CD14-positive monocyte (primary cell): ENCODE measurements at places on chromosomes 6 and 20. TPM values are rescaled to one million over a fixed set of nuclear protein-coding genes. Genes with fewer than 3 reads are reported as not detected.

DNA sequence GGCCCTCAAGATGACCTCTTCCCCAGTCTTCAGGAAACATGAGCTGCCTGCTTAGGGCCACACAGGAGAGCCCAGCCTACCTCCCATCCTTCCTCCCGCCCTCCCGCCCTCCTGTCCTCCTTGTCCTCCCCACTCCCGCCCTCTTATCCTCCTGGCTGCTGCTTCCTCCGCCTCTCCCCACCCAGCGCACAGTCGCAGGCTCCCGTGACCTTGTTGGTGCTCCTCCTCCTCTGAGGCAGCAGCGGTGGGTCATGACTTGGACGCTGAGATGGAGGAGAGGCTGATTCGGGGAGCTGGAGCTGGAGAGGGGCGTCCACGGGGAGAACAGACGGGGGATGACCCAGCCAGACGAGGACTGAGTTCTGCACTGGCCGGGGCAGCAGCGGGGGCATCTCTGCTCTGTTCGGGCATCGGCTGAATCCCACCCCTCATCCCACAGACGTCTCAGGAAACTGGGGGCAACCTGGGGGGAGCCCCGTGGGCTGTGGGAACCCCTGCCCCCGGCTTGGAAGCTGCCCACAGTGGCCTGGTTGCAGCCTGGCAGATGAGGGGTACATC lies 32.4 kb downstream of the CHRNA4 start:
- DNase-seq: no peak

- DNase-seq: no peak
Measured at GRCh38 chr6:69801225-69801624, 4.4 kb upstream of the LMBRD1 start.

DNA sequence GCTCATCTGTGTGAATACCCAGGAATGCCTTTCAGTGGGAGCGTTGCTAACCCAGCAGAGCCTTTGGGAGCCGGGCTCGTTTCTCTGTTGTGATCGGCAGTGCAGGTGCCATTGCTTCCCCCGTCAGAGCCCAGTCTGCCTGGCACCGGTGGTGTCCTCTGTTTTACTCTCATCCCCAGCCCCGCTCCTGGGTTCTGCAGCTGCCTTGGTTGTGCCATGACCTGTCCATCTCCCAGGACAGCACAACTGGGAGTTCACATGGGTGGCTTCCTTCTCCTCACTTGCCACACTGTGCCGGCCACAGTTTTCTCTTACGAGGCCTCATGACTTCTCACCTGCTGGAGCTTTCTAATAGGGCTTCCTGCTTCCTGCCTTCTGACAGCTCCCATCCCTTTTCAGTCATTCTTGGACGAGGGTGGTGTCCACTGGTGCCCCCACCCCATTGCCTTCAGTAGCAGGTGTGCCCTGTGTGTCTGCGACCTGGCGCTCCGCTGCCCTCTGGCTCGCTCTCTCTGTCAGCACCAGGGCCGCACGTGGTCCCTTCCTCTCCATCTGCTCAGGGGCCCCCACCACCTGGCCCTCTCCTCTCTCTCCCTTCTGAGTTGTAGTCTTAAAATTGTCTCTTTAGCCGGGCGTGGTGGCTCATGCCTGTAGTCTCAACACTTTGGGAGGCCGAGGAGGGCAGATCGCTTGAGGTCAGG lies 110.9 kb downstream of the RPP40 start:
- no peak for DNase-seq

DNA sequence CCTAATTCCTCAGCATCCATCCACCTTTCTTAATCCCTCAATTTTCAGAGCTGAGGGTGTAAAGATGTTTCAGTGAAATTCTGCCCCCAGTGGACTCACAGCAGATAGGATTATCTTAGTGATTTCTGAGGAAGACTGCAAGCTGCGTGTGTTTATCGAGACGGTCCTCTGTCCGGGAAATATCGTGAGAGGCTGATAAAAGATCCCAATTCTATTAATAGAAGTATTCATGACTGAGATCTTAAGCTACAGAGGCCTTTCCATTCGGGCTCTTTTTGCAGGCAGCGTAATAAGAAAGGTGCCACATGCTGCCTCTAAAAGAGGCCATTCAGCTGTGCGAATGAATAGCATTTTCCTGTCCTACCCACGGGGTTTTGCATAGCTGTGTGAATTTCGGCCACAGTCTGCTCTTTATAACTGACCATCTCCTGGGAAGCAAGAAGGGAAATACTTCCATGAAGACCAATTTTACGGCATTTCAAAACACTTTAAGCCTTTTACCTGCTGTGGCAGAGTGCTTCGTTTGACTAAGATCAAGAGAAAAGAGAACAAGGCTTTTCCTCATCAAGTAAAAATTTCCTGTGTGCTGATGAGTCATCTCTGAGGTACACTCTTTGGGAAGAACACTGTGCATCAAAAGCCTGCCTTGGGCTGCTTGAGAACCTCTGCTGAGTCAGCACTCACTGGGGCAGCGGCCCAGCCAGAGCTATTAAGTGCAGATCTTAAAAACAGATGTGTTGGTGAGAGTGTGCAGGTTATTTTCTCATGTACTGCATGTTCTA lies 208.8 kb downstream of the ARHGAP18 start:
- DNase-seq: peak; percentile 64

DNA sequence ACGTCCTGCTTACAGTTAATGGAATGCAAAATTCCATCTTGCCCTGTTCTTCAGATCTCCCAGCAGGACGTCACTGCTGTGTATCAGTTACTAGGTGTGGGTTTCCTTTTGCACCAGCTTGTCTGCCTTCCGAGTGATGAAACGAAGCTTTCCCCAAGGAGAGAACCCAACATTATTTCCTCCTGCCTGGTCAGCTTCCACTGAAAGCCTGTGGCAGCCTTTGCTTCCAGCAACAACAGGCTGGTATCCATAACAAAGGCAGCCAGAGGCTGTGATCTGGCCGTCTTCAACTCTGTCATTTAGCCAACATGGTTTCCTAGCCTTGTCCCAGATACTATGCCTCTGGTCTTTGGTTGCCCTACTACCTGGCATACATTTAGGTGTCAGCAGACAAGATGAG lies 78.9 kb upstream of the HEY2 start:
- no peak for DNase-seq

DNA sequence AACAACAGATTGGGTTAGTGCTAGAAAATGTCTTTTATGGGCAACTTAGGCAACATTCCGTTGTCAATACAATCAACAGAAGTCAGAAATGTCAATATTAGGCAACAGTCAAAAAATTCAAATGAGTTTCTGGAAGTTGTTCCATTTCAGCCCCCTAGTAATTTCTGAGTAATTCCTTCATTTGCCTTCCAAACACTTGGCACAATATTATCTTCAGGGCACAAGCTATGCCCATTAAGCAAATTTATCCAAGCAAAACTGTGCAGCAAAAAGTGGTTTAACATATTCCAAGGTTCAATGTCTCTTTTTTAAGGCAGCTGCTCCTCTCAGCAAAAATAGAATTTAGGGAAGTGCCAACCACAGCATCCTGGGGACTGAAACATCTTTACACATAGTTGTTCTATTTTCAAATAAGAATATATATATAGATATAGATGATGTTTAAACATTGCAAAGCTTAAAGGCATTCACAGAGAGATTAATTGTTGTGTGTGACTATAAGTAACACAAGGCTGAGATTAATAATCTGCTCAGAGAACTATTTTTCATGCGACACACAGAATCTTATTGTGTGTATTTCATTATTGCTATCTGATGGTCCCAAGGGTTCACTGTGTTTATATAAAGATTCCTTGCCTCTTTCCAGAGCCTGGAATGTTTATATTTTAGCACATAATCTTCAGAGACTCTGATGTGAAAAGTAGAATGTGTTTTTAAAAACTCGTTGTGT lies 75.2 kb upstream of the ADTRP start:
- peak; percentile 20 for DNase-seq

DNA sequence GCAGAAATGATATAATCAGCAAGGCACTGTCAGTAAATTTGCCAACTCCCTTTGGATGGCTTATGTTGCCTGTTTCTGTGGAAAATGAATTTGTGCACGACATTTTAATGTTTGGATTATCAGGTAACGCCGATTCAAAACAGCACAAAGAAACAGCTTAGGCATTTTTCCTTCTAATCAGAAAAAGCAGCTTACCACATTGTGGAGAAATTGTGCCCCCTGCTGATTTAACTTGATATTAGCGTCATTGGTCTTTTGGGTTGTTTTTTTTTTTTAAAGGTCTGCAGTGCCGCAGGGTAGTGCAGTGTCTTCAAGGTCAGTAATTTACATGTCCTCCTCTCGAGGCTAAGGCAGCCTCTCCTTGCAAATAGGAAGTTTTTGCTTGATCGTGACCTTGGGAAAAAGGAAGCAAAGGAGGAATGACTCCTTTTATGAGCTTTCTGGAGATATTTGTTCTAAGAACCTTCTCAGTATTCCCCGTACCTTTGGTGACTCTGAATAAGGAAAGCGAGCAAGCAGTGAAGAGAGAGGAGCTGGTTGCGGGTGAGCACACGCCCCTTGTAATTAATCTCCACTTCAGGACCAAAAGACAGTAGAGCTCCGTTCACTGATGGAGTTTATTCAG lies 79.1 kb downstream of the ELOVL4 start:
- DNase-seq: peak; percentile 35

GRCh38 chr6:169589699-169590257 lies 112.1 kb downstream of the WDR27 start:
- no peak for DNase-seq

DNA sequence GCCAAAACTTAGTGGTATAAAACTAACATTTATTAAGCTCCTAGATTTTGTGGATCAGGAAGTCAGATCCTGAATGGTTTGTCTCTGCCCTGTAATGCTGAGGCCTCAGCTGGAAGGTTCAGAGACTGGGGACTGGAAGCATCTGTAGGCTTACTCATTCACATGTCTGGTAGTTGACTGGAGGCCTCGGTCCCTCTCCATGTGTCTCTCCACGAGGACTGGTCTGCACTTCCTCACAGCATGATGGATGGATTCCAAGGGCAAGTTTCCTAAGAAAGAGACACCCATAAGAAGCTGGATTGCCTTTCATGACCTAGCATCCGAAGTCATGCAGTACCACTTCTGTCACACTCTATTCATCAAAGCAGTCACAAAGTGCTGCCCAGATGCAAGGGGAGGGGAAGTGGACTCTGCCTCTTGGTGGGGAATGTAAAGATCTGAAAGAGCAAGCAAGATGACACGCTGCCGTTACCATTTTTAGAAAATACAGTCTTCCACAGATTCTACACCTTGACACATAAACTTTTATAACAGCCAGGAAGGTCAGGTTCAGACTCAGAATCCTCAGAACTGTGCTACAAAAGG lies 17.2 kb upstream of the MDGA1 start:
- no peak for DNase-seq

The TREM1 gene
- polyA plus RNA-seq: 303 TPM

DNA sequence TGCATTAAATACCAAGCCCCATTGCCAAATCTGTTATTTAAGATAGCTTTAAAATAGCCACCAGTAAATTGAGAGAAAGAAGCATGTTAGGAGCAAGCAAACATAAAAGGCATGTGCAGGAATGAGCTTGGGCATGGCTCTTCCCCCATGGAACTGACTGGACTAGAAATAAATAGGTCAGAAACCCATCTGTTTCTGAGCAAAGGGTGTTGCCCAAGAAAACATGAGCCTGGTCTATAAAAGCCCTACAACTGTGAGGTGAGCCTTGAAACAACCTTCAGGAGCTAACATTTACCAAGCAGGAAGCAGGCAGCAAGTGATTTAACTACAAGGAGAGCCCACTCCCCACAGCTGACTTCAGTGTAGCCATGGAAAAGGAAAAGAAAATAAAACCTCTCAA lies 126.3 kb downstream of the C6orf118 start:
- DNase-seq: no peak

The FHL5 gene
- not detected for polyA plus RNA-seq

DNA sequence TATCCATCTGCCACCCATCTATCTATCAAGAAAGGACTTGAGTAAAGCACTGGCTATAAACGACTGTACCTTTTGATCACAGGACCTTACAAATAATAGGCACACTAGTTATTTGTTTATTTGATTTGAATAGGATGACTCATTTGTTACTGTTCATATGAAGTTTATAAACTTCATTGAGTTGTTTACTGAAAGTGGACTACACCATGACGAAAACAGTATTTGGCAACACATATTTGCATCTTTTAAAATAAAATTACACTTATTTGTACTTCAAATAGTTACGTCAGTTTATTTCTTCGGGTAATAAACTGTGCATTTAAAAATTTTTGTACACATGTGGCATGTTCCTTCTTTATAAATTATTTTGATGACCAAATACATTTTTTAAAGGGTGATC lies 133.0 kb downstream of the OGFRL1 start:
- no peak for DNase-seq

GRCh38 chr6:116314218-116314617 lies 34.5 kb upstream of the TSPYL1 start:
- DNase-seq: no peak

GRCh38 chr6:159729598-159730331 lies 2.5 kb downstream of the WTAP start:
- peak; percentile 43 for DNase-seq

GRCh38 chr6:112281821-112282615 lies 27.7 kb upstream of the LAMA4 start:
- no peak for DNase-seq

- DNase-seq: no peak
Measured at GRCh38 chr20:41462372-41463161, 95.9 kb upstream of the EMILIN3 start.

GRCh38 chr6:168272415-168273325 lies 46.9 kb downstream of the DACT2 start:
- DNase-seq: no peak

DNA sequence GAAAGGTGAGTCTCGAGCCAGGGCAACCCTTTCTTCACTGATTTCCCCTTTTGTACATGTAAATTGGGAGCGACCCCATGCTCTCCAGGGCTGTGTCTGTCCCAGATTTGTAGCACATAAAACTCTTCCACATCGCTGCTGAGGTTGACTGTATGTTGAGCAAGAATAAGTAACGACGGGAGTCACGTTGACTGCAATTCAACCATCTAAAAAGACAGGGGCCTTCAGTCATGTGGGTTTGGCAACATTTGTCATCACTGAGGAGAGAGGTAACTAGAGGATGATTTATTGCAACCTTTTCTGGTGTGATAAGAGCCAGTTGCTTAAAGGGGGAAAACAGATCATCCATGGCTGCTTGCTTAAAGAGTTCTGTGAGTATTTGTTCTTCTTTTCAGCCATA lies 159.4 kb upstream of the SULF2 start:
- DNase-seq: no peak

DNA sequence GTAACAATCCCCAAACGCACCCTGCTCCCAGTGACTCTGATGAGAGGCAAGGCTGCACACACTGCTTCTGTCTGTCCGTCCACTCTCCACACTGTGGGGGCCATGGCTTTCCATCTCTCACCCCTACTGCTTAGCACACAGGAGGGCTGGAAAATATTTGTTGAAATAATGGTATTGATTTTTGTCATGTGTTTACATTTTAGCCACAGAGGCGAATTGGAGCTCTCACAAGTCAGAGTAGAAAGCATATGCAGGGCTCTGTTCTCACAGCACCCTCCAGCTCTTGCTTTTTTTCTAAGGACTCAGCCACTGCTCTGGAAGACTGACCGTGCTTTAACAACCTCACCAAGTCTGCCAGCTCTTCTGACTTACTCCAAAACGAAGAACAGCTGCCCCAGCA lies 273.8 kb downstream of the GMDS start:
- no peak for DNase-seq
